ENCODE measurements at places on chromosomes 4 and X.

DNA sequence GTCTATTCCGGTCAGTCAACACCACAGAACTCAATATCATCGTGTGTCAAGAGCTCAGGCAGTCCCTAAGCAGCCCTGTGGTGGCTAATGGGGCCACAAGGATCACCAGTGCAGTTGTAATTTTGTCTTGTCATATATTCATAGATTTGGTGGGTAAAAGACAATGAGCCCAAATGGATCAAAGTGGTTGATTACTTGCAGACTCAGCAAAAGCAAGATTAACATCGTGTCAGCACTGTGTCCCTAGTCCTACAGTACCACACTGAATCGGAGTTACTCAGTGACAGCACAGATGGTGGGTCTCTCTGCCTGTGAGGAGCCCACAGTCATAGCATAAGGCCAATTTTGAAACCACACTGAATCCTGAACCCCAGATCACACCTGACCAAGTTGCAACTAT lies 8.7 kb downstream of the XAGE5 start:
- DNase-seq, result no peak

- no peak for DNase-seq
These were observed 31.8 kb downstream of the PLAC1 start for GRCh38 chrX:134626434-134626833.

GRCh38 chrX:74238771-74239170 lies 65.2 kb upstream of the ZCCHC13 start:
- no peak for DNase-seq

GRCh38 chr4:127788517-127788916 lies 6.4 kb downstream of the HSPA4L start:
- peak; percentile 12 for DNase-seq

DNA sequence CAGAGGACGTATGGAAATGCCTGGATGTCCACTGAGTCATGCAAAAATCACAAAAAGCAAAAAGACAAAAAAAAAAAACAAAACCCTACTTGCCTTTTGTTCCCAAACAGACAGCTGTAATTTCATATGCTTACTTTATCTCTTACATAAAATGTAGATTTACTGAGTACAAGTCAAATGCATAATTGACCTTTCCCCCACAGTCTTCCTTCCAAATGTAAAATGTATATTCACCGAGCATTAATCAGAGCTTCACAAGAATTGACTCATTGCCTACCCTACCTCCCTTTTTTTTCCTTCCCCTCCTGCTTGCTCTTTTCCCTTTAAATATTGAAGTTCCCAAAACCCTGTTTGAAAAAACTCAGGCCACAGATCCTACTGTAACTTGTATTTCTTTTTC lies 32.5 kb upstream of the TMPRSS11B start:
- no peak for DNase-seq

Measured in MV-4-11 (cell line).